ENCODE measurements at places on chromosomes 2 and 18.
A peak's percentile ranks its signal among the peaks of the same experiment; 100 is the strongest.

DNA sequence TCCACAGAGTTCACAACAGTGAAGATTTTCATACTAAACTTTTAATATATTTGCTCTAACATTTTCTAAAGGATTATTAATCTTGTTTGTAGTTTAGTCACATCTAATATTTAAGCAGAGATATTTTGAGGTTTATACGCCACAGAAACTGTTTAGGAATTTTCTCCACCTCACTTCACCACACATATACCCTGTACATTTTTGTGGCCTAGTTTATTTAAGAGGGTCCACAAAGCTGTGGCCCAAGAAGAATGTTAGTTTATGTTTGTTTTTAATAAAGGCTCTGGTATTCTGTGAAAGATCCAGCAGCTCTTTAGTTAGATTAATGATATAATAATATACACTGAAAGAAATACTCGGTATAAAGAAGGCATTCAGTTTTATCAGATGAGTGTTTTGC, 132.7 kb upstream of the TTC27 start:
- DNase-seq: no peak

DNA sequence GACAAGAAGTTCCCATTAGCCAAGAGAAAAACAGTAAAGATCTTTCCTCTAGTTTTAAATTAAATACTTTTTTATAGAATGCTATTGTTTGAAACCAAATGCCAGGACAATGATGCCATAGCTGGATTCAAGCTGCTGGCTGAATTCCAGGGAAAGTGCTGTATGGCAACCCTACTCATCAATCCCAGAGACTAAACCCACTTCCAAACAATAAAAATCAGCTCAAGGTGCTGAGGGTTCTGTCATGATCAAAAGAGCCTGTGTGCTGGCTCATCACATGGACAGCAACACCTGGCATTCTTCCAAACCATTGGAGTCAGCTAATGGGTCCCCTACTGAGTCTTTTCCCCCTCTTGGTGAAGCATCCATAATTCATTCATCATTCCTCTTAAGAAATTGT, 53.7 kb upstream of the PARD3B start:
- no peak for DNase-seq

DNA sequence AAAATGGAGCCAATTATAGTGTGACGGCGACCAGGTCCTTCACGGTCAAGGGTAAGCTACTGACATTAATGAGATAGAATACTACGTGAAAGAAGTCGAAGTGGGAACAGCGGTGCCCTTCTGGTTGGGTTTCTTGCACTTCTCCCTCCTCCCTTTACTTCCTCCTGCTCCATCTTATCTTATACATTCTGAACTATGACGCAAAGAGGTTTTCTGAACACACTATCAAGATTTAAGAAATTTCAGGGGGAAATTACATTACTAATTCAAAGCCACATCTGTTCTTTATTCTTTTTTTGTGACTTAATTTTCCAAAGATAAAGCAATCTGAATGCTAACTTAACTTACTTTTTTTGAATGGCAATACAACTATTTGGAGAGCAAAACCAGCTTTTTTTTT, 14.8 kb upstream of the IL18R1 start:
- no peak for DNase-seq

GRCh38 chr2:122191331-122191730, 435.9 kb downstream of the TSN start:
- peak; percentile 51 for DNase-seq

GRCh38 chr2:26460613-26461031, 17.3 kb downstream of the OTOF start:
- DNase-seq: no peak

GRCh38 chr18:48933578-48934414, 17.0 kb downstream of the SMAD7 start:
- DNase-seq: peak; percentile 68
